ENCODE measurements at places on chromosomes 7 and 10.

GRCh38 chr7:76353744-76354143, 5.0 kb downstream of the YWHAG start:
- no peak for DNase-seq

DNA sequence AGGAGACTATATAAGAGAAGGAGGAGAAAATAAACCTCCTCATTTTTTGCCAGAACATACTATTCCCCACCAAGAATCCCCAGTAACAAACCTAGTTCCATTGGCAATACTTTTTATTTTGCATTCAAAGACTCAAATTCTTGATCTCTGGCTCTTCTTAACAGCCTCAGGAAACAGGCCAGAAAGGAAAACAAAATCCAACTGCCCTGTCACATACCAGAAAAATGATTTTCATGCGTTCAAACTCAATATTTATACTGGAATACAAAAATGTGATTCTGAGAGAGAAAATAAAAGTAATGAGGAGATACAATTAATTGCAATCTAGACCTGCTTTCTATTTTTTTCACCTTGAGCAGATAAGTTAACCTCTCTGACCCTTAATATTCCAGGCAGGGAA, 435.9 kb upstream of the AUTS2 start:
- DNase-seq = no peak

- no peak for DNase-seq
Observed at GRCh38 chr7:14850039-14850438, 52.5 kb downstream of the DGKB start.

DNA sequence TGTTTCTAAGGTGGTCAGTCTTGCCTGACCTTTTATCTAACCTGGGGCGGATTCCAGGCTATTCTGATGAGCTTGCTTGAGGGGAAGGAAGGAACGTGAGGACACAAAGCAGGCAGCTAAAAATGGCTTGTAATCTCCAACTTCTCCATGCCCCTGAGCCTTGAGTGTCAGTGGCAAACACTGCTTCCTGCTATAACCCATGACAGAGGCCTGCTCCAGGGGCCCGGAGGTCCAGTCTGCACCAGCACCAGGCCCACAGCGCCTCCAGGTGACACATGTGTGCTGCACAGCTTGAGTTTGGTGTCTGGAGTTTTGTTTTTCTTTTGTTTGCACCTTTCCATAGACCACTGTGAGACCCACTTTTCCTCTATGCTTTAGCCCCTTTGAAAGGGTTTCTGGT, 207.9 kb downstream of the PAXIP1 start:
- DNase-seq = no peak

DNA sequence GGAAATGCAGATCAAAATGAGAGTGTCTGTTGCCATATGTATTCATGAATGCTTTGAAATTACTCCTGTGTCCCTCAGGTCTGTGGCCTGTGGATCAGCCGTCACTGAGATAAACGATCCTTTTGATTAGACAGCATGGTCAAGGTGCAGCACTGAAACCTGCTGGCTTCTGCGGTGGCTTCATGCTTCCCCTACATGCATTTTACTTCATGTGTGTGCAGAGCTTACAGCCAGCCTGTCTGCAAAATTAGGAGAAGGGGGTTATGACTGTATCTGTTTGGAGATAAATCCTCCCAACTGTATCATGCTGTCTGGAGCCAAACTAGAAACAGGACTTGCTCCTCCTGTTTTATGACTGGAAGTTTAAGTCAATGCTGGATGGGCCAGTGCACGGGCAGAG, 71.0 kb upstream of the PLPP4 start:
- no peak for DNase-seq

DNA sequence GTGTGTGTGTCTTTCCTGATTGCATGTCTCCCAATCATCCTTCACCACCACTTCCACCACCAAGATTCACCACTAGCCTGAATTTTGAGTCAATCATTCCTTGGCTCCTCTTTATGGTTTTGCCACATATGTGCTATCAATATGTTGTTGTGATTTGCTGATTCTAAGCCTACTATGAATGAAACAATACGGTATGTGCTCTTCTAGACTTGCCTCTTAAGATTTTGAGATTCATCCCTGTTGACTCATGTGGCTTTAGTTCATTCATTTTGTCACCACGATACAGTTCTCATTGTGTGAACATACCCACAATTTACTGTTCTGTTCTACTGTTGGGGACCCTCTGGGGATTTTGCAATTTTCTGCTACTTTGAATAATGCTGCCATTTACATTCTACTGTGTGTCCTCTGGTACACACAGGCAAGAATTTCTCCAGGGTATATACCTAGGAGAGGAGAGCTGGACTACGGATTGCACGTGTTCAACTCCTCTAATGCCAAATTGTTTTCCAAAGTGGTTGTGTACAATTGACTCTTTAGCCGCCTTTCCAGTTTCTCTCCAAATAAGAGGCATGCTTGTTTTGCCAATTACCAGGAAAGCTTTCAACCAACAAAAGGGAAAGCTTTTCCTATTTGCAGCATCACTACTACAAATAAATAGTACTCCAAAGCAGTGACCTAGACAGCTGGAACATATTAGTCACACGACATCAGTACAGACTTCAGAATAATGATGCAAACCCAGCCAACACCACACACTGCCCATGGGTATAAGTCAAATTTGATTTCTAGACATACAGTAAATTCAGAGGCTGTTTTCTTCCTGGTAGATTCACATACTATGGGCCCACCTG, 30.0 kb downstream of the SGMS1 start:
- DNase-seq = no peak

DNA sequence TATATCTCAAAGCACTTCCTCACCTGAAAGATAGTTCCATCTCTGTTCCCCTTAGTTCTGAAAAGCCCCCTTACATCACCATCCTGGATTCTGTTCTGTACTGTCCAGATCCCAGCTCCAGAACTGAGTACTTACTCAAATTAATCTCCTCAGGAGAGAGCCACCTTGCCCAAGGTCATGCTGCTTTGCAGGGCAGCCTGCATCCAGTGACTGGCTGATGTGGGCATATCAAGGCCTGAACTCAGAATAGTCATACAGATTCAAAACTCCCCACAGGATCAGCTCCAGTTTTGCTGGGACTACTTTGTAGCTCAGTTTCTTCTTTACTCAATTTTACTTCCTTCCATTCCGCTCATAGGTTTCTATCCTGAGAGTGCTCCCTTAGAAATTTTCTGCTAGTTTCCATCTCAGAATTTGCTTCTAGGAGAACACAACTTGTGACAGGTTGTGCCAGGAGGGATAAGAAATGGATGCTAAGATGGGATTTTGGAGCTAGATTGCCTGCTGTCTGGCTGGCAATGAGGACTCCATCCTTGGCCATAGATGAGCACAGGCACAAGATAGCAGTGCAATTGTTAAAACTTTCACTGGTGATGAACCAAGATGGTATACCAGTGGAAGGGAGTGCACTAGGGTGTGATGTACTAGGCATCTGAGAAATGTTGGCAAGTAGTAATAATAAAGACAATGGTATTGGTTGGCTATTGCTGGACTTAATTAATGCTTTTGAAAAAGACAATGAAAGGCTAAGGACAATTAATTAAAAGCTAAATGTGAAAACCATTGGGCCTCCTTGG, 17.3 kb downstream of the SRGN start:
- no peak for DNase-seq

- no peak for DNase-seq
Observed at GRCh38 chr10:24708081-24708480, 15.6 kb downstream of the ARHGAP21 start.

DNA sequence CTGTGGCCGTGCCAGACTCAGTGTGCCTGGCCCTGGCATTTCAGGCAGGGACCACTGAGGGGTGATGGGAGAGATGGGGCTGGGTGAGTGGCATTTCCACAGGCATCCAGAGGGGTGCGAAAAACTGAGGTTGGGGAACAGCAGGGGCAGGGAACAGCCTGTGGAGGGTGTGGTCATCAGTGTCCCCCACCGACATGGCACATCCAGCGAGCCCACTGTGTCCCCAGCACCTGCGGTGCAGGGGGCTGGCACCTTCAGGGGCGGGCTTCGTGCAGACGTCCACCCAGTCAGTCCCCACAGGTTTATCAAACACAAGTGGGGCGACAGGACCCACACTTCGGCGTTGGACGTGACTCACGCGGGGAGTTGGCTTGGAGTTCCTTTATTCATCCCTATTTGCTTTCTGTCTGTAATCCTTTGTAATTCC, 14.8 kb downstream of the CUX1 start:
- DNase-seq = no peak

DNA sequence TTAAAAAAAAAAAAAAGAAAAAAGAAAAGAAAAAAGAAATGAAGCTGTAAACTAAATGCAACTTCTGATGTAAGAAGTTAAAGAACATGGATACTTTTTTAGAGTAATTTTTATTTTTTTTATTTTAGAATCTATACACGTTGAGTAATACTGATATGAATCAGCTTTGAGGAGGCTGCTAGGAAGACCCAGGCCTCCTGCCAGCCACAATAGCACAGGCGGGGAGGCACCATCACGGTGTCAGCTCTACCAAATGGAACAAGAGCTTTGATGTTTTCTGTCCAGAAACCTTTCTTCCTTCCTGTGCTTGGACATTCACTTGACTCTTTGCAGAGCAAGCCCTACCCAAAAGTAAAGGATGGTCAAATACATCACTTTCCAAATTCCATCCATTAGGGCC, 45.3 kb upstream of the EGR2 start:
- DNase-seq = no peak

DNA sequence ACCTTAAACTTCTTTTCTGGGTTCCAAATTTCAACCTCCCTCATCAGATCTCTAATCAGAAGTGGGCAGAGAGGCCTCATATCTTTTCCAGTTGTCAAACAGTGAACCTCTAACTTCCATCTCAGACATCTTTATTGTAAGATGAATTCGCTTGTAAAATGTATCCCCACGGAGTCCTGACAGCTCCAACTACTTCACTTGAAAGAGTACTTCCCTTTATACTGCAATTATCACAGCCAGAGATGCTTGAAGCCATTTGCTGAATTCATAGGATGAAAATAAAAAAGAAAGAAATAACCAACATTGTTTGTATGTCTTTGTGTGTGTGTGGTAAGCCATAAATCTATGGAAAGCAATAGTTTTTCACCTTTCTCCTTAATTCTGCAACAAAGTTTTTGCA, 175.2 kb downstream of the GRM3 start:
- no peak for DNase-seq

DNA sequence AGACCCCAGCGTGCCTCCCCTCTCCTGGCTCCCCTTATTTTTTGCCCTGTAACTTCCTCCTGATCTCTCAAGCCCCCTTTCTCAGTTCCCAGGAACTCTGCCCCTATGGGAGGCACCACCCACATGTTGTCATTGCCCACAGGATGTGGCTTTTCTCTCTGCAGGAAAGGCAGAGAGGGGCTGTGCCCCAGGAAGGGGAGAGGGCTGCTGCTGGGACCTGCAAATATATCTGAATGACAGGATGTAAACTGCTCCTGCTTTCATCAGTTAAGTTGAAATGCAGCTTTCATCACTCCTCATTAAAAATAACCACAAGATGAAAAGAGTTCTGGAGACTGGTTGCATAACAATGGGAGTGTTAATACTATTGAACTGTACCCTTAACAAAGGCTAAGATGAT, 103.3 kb downstream of the CLEC2L start:
- no peak for DNase-seq

- DNase-seq = no peak
Observed at GRCh38 chr7:128190051-128190647, 50.9 kb upstream of the LEP start.

DNA sequence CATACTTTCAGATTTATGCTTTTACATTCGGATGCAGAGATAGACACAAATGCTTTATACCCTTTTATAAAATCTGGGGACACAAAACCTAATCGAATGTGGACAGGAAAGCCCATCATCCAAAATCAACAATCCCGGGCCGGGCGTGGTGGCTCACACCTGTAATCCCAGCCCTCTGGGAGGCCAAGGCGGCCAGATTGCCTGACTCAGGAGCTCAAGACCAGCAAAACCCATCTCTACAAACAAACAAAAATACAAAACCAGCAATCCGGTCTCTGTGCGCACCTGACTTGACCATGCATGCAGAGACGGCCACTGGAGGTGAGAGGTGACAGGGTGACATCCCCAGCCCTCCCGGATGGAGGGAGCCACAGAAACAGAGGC, 13.5 kb downstream of the COBL start:
- DNase-seq = no peak

GRCh38 chr7:33750177-33750576, 155.2 kb upstream of the BMPER start:
- no peak for DNase-seq

GRCh38 chr10:38070501-38070900, 23.6 kb upstream of the ZNF37A start:
- DNase-seq = no peak

DNA sequence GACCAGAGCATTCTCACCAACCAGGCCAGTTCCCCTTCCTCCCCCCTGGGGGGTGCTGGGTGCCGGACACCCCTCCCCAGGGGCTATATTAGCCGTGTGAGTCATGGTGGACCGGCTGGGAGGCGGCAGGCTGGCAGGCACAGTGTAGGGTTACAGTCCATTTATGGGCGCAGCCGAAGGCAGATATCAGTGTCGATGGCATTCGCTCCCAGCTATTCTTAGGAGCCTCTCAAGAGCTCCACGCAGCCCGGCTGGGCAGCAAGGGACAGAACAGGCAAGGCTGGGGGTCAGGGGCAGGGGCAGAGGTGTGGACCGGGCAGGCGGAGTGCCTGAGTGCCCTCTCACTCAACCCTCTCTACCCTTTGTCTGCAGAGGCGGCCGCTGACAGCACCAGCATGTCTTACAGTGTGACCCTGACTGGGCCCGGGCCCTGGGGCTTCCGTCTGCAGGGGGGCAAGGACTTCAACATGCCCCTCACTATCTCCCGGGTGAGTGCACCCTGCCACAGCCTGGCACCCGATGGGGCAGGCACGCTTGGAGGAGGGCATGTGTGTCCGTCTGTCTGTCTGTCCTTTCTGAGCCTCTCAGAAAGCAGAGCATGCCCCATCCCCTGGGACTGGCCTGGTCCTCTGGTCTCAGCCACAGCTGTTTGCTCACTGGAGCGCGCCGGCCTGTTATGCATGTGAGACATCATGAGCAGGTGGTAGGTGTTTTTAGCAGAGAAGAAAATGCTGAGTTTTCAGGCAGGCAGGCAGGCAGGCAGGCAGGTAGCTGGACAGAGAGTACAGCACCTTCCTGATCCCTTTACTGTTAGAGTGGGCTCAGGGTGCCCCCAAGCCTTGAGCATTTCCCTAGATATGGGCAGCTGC, at the start of gene LDB3:
Gene LDB3, plus strand, starts transcription at position 215 of the 869 bp plus-strand sequence. Its CDS starts 181 bp downstream, at position 396.
- no peak for DNase-seq

DNA sequence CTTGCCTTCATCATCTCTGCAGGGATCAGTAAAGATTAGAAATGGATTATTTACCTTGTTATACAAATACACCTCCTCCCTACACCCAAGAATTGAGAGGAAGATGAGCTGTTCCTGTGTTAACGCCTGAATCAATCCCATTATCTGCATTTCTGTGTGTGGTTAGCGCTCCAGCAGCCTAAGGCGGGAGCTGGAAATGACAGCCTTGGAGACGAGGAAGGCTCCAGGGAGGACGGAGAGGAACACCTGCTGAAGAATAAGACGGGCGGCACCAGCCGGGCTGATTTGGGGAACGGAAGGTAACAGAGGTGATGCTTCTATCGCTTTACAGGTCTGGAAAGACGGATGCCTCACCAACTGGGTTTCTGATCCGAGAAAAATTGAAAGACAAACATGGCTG, 34.2 kb upstream of the DDC start:
- no peak for DNase-seq

Data from breast epithelium (tissue), 4 donors.